Thoracic aorta (tissue), 2 donors: ENCODE measurements at places on chromosomes 2 and 18.

GRCh38 chr2:203352604-203353255, 24.5 kb downstream of the ABI2 start:
- no peak for DNase-seq

DNA sequence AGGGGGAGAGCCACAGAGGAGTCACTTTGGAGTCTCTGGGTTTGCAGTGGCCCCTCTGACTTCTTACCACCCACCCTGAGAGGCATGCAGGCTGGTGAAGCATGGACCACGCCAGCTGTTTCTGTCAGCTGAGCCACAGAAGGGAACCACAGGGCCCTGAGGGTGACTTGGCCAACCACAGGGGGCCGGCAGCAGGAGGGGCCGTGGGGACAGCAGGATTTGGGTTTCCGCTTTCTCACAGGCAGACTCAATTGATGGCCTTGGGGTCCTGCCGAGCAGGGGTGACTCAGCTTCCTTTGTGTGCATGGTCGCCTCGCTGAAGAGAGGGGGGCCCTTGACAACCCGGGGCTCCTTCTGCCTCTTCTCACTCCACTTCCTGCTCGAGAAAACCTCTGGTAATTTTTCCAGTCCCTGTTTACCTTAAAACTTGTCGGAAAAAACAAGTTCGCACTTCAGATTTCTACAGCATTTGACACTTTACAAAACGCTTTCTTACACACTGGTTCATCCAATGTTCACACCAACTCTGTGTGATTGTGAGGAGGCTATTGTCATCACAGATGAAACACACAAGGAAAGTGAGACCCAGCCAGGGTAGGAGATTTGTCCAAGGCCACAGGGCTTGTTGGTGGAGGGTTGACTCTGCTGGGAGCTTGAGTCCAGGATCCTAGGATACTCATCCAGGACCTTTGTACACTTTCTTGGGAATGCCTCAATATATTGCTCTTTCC, 311.2 kb downstream of the LPIN1 start:
- DNase-seq: no peak

DNA sequence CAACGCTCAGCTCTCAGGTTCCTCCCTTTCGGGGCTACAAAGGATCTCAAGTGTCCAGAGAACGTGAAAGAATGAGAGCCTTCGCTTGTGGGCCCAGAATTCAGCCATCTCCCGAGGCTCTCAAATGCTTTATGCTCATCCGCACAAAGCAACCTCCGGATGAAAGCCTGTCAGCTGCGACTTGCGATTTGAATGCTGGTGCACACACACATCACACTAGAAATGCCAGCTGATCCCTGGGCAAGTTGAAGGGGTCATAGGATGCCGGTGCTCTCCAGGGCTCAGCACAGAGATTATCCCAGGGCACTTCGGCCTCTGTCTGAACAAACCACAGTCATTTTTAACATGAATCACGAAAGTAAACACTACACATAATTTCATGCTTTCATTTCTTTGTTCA, 141.8 kb upstream of the MYT1L start:
- no peak for DNase-seq

- DNase-seq: no peak
These were observed 686.2 kb upstream of the FSHR start for GRCh38 chr2:49840428-49840975.

DNA sequence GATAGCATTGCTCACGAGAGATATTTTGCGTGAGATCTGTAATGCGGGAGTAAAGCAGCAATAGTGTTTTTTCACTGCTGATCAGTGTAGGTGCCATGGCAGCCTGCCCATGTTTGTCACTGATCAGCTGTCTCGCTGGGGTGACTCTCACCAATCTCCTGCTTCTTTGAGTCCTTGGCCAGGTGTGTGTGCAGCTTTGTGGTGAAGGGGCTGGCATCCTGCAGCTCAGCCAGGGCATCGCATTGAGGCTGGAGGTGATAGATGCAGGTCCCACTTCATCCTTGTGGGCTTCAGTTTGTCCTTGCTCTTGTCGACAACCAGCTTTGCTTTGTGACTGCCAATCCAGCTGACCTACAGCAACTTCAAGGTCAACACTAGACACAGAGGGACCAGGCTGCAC, 258.3 kb upstream of the CXCR4 start:
- DNase-seq: no peak

DNA sequence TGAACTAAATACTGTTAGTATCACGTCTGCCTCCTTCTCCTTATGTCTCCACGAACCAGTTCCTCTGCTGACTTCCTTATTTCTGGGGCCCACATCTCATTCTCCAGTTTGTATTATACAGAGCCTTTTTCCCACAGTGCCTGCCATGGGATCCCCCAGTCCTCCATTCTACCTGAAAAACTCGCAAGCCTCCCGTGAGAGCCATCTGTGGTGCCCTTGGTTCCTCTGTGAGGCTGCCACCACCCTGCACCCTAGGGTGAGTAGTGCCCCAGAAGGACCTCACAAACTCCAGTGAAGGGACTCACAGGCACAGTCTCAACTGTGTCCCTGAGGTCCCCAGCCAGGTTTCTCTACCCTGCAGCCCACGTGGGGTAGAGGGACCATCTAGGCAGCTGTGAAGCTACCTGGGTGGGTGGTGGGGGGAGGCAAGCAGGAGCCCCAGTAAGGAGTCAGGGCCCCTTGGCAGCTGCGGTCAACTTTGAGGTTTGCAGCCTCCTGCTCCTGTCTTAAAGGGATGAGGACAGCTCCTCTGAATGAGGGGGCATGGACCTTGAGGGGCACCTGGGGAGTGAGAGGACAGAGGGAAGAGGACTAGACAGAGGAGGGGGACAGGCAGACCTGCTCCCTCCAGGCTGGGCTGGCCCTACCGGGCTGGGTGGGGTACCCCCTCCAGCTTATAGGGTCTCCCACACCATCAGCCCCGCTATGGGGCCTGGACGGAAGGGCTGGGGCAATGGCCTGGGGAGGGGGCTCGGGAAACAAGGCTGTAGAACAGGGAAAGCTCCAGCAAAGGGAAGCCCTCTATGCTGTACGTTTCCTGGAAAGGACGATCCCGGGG, 1.0 kb downstream of the PSTPIP2 start:
- DNase-seq: no peak

- DNase-seq: no peak
These were observed 18.9 kb downstream of the CTIF start for GRCh38 chr18:48557640-48558174.

DNA sequence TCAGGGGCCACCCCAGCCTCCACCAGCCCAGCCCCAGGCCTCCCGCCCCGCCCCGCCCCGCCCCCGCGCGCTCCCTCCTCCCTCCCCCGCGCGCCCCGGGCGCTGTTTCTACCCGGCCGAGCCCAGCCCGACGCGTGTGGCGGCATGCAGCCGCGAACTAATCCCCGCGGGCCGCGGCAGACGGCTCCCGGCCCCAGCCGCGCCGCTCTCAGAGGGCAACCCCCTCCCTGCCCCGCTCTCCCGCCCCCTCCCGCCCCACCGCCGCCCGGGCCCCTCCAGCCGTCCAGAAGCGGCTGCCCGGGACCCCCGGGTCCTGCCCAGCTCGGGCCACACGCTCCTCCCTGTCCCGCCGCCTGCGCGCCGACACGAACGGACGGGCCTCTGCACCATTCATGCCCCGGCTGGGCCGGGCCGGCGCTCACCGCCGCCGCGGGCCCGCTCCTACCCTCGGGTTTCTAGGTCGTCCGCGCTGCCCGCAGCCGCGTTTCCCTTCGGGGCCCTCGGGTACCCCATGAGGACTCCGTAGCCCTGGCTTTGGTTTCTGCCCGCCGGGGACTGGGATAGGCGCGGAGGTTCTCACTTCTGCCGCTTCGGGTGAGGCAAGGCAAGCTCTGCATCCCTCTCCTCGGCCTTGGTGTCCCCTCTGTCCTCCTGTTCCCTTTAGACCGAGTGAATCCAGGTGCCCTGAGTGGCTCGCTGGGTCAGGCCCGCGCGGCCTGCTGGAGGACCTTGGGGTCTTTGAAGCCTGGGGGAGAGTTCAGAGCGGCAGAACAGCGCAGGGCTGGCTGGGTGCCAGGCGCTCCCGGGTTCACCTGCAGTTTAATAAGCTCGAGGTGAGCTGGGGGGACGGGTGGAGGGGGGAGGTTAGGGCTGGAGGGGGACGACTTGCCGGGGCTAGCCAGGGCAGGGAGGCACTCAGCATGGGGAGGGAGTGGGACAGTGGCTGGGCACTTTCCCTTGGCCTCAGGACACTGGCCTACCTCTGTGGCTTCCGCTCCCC, 3.1 kb downstream of the WNT10A start:
- DNase-seq: no peak

GRCh38 chr2:214946949-214947348, 137.5 kb upstream of the BARD1 start:
- DNase-seq: no peak

- DNase-seq: no peak
These were observed 90.3 kb downstream of the SLC25A12 start for GRCh38 chr2:171803757-171804156.

DNA sequence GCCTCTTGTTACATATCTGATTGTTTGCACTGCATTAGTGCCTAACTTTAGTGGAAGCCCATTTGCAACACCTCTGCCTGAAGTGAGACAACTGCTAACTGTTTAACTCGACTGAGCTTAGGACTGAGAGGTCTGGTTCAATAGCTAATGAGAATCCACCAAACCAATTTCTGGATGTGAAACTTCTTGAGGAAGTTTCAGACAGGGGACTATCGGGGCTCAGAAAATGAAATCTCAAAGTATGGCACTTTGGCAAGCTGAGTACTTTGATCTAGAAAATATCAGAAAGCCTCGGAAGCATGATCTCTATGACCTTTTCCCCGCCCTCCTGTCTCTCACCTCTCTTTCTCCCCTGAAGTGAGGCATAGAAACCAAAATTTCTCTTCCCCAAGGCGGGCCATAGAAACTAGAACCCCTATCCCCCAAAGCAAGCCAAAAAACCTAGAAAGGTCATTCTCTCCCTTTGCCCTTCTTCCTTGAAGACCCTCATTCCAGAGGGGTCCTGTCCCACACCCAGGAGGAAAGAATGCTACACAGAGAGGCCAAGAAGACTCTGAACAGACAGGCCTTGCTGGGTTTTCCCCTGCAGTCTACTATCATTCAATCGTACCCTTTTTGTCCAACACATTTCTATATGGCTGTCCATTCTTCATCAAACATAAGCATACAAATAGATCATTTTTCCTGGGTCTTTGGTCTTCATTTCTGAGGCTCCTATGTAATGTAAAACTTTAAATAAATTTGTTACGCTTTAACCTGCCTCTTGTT, 69.6 kb upstream of the CREB1 start:
- DNase-seq: no peak

DNA sequence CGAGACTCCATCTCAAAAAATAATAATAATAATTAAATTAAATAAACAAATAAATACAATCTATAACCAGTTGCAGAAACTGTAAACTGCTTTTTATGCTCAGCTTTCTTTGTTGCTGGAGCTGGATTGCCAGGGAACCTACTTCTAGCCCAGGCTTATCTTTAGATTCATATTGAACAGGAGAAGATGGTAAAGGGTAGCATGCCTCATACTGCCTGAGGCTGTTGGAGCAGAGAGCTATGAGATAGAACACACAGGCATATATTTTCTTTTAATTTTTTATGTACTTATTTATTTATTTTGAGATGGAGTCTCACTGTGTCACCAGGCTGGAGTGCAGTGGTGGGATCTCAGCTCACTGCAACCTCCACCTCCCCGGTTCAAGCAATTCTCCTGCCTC, 28.7 kb upstream of the EML4 start:
- DNase-seq: no peak

GRCh38 chr18:59871711-59872362, 28.0 kb upstream of the PMAIP1 start:
- DNase-seq: no peak

GRCh38 chr18:42365591-42365990, 410.6 kb downstream of the PIK3C3 start:
- no peak for DNase-seq

DNA sequence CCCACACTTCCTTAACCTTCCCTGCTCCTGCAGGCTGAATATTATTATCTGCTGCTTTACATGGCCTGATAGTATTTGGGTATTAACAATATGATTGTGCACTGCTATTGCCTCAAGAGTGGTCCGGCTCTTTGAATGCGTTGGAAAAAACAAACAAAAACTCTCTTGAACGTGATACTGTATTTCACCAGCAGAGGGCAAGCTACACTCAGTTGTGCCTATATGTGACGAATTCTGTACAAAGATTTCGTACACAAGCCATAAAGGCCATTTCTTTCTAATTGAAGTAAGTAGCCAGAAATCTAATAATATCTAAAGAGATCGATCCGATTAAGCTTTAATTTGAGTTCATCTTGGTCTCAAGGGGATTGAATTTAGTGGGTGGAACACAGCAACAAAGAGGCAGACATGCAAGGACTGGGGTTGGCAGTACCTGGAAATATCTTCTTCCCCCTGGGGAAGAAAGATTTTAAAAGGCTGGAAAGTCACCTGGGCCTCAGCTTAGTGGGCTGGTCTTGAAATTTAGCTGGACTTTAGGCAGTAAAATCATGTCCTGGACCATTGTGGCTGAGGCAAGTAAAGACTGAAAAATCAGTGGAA, 49.3 kb upstream of the RAB6D start:
- no peak for DNase-seq

- DNase-seq: no peak
These were observed 311.5 kb upstream of the GYPC start for GRCh38 chr2:126344493-126344892.

GRCh38 chr2:212494418-212495020, 44.1 kb downstream of the ERBB4 start:
- no peak for DNase-seq
